Effector memory CD8-positive, alpha-beta T cell (primary cell): ENCODE measurements at places on chromosomes 16 and 17.

DNA sequence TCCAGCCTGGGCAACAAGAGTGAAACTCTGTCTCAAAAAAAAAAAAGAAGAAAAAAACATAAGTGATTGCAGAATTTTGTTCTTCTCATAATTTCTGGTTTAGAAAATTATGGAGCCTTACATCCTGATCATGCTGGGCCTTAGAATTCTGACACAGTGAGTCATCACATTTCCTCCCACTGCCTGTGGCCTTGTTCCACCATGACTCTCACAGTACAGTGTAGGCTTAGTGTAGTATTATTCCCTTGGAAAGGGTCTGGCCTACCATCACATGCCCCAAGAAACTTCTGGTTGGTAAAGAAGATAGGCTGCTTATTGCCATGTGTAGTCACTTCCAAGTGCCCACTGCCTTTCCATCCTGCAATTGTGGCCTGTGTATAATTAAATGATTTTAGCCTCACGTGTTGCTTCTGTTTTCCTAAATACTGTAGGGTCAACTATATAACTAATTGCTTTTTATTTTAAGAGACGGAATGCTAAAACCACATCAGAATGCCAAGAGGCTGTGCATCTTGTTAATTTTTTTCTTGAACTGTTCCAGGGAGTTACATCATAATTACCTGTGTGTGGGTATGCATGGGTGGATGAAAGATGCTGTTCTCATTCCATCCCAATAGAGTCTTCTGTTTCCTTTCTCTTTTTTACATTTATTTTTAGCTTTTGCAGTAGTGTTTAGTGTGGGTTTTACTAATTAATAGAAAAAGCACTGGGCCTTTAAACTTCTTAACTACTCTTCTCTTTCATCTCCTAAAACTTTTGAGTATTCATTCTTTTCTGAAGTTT lies 25.9 kb downstream of the OGFOD1 start:
- DNase-seq = no peak

DNA sequence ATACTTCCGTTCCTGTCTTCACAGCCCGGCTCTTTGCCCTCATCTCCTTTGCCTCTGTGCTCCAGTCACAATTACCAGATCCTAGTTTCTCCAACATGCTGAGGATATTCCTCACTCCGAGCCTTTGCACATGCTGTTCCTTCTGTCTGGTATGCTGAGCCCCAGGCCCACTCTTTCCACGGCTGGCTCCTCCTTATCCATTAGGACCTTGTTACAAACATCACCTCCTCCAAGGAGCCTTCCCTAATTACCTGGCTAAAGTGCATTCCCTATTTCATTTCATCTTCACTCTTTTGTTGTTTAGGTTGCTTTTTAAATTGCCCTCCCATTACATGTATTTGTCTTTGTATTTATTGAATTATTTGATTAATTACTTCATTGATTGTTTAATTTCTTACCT lies 14.9 kb upstream of the ADGRG1 start:
- no peak for DNase-seq

GRCh38 chr17:51078009-51078592 lies 42.6 kb downstream of the SPAG9 start:
- DNase-seq = no peak

- no peak for DNase-seq
These were observed 15.7 kb upstream of the NOG start for GRCh38 chr17:56577843-56578204.

GRCh38 chr16:61324044-61324443 lies 712.2 kb downstream of the CDH8 start:
- no peak for DNase-seq

- no peak for DNase-seq
These were observed 8.2 kb upstream of the PHAF1 start for GRCh38 chr16:67101311-67102082.

- DNase-seq = no peak
These were observed 10.9 kb upstream of the MEIOC start for GRCh38 chr17:44645341-44645740.

- DNase-seq = no peak
These were observed 29.8 kb downstream of the HSBP1 start for GRCh38 chr16:83837566-83837965.

DNA sequence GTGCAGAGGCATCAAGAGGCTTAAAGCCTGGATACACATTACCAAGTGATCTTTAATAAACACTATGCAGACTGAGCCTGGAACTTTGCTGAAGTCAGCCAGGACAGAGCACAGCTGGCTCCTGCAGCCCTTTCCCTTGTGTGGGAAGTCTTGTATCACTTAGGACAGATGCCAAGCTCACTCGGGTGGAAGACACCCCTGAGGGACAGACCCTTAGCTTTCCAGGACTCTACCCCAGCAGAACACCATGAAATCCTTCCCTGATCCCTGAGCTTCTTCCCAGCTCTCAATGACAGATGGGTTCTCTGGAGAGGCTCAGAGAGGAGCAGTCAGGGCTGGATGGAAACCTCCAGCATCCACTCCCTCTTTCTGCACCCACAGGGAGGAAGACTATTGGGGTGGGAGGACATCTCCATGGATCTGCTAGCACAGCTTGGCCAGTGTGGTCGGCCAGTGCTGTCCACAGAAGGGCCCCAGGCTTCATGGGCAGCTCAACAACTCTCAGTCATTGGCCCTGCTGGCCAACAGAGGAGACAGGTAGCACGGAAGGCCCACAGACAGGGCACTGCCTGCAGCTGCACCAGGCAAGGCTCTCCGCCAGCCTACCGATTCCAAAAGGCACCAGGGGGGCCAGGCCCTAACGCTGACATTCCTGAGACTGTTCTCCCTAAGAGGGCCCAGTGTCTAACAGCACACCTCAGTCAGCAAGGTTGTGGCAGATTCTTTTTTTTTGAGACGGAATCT lies 15.9 kb downstream of the RAB5C start:
- no peak for DNase-seq

- DNase-seq = peak; percentile 60
These were observed 2.7 kb downstream of the CENPX start for GRCh38 chr17:82019690-82020571.

GRCh38 chr17:296906-297690 lies 55.5 kb downstream of the RPH3AL start:
- no peak for DNase-seq

DNA sequence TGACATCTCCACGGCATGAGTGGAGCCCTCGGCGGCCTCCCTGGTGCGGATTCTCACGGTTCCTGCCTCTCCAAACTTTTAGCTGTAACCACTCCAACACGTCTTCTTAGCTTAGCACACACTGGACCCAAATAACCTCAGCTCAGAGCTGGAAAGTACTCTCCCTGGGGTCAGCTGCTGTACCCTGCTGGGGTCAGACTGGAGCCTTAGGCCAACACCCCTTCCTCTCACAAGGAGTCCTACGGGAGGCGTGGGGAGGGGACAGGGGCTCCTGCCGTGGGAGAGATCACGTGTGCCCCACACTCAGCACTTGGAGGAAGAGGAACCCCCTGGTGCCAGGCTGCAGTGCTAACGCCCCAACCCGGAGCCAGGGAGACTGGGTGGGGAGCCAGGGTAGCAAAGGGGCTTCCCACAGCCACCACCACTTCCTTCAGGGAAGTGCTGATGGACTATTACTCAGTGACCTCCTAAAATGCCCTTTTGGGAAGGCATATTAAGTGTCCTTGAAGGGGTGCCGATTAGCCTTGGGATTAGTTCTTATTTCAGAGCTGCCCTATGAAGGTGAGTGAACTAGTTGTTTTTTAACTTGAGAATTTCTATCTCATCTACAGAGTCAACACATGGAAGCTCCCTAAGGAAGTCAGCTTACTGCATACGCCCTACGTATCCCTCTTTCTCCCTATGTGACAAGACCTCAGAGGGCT lies 124.0 kb downstream of the HIC1 start:
- no peak for DNase-seq

DNA sequence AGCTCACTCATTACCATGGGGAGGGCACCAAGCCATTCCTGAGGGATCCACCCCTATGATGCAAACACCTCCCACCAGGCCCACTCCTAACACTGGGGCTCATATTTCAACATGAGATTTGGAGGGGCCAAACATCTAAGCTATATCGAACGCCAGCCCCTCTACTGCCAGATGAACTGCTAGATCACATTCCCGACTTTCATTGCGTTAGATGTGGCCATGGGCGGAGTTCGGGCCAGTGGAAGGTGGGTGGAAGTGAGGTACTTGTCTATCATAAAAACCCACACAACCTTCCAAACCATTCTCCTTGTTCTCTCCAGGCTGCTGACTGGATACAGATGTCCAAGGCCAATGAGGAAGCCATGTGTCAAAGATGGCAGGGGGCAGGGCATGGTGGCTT lies 27.0 kb upstream of the ANKRD40CL start:
- DNase-seq = no peak

- peak; percentile 76 for DNase-seq
These were observed 28.4 kb downstream of the CDH13 start for GRCh38 chr16:82655072-82655714.

DNA sequence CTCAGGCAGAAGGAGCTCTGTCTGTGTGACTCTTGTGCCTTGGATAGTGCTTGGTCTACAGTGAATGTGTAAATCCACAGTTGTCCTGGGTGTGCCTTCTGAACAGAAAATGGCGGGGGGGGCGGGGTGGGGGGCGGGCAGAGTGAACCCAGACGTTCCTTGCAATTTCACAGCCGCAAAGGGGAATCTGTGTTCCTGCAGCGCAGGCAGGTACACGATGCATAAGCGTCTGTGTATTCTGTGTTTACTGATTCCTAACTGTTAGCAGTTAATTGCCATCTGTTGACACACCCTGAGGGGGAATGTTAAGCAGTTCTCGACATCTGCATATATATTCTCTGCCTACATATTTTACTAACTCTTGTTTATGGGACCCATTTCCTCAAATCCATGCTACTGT lies 123.5 kb upstream of the ZFHX3 start:
- DNase-seq = no peak

- no peak for DNase-seq
These were observed 789.4 kb upstream of the KIF2B start for GRCh38 chr17:53033297-53033696.

DNA sequence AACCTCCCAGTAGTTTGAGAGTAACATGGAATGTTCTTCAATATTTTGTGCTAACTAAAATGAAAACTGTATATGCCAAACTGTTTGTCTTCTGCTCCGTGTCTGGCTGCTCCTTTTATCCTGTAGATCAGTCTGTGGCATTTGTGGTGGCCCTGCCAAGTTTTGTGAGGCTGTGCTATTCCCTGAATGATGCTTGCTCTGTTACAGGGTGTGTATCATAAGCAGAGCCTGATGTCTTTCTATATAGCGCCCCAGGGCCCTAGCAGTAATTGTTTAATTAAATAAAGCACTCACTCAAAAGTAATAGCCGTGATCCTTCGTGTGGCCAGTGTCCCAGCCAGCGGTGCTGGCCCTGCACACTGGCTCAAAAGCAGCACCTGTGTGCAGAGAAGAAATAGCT lies 27.8 kb upstream of the NAT9 start:
- DNase-seq = no peak

- DNase-seq = no peak
These were observed 25.4 kb upstream of the HELZ start for GRCh38 chr17:67270416-67270815.

- DNase-seq = no peak
These were observed 4.6 kb upstream of the SLC38A8 start for GRCh38 chr16:84047206-84047605.

DNA sequence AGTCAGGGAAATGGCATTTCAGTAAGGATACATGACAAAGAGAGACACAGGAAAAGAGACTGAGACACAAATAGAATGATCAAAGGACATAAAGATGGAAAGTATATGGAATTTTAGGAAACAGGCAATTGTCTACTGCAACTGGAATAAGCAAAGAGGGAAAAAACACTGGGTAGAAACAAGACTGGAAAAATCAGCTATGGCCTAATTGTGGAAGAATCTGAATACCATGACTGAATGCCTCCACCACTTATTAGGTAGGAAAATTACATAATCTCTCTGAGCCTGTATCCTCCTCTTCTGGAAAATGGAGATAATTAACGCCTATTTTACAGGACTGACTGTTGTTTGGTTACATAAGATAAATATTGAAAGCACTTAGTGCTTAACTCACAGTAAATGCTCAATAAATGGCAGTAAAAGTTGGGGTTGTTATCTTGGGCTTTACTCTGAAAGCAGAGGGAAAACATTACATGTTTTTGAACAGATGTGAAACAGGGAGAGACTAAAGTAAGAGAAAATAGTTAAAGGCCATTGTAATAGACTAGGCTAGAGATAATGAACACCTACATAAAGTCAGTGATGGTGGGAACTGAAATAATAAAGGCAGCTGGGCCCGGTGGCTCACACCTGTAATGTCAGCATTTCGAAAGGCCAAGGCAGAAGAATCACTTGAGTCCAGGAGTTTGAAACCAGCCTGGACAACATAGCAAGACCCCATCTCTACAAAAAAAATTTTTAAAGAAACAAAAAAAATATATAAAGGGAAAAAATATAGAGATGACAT lies 63.5 kb upstream of the C17orf78 start:
- no peak for DNase-seq

DNA sequence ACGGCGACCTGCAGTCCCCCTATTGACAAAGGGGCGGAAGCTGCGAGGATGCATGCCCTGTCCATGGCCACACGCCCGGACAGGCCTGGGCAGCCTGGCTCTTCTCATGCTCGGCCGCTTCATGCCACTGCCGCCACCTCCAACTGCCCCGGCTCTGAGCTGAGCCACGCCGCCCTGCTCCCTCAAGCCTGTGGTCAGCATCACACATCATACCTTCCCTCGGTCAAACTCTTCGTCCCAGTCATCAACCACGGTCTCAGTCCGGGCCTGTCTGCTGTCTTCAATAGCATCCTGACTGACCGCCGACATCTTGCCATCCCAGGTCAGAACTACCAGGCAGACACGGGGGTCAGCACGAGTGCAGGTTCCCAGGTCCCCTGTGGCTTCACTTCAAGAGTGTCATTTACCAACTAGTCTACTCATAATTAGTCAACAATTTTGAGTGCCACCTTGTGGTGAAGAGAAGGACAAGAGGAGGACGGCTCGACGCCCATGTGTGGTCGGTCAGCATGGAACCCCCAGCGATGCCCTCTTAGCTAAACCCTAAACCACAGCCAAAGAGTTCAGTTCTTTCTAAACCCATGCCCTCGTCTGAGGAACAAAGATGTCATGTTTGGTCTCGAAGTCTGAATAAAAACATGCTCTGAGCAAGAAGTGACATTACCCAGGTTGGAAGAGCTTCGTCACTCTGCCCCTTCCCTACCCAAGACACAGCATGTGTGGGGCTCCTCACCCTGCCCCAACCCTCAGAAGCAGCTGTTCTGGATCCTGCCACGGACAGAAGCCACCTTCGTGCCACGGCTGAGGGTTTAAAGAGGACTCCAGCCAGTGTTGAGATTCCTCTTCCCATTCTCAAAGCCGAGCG lies 16.9 kb upstream of the CYTH1 start:
- no peak for DNase-seq
